ENCODE measurements at places on chromosomes 7 and 10.

DNA sequence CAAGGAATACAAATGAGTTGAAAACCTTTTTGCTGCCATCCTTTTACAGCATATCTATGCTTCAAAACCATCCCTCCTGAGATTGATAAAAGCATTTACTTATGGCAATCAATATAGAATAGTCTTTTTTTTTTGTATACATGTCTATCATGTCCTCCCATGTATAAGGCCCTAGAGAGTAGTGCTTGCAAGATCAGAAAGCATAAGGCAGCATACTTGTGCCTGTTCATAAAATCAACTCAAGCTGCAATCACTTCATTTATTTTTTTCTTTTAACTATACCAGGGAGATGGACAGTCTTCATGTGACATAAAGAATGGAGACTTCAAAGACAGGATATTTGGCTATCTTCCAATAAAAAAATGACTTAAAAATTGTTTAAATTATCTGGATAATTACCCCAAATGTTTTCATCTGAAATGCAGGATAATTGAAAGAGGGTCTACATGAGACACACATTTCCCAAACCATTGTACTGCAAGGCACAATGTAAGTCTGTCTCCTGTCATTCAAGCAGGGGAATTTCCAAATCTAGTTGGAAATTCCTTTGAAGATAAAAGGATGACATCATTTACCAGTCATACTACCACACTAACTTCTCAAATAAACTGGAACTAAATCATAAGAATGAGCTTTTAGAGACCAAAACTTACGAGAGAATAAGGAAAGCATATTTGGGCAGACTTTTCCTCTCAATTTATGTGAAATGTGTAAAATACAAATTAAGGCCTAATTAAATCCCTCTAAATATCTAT lies 22.5 kb downstream of the LRRN3 start:
- DNase-seq = no peak

GRCh38 chr10:96541921-96542320 lies 28.2 kb upstream of the TLL2 start:
- DNase-seq = no peak

DNA sequence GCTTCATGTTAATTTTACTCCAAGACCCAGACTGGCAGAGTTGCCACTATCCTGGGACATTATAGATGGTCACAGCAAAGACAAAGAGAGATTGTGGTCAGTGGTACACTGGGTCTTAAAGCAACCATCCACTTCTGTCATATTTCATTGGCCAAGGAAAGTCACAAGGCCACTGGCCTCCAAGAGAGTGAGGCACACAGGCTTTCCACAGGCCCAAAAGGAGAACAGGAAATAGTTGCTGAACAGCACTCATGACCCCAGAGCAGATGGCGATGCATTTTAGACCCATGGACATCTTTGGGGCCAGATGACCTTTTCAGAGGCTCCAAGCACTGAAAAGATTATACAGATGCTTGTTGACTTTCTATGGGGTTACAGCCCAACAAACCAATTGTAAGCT lies 97.4 kb downstream of the ARID5B start:
- no peak for DNase-seq

DNA sequence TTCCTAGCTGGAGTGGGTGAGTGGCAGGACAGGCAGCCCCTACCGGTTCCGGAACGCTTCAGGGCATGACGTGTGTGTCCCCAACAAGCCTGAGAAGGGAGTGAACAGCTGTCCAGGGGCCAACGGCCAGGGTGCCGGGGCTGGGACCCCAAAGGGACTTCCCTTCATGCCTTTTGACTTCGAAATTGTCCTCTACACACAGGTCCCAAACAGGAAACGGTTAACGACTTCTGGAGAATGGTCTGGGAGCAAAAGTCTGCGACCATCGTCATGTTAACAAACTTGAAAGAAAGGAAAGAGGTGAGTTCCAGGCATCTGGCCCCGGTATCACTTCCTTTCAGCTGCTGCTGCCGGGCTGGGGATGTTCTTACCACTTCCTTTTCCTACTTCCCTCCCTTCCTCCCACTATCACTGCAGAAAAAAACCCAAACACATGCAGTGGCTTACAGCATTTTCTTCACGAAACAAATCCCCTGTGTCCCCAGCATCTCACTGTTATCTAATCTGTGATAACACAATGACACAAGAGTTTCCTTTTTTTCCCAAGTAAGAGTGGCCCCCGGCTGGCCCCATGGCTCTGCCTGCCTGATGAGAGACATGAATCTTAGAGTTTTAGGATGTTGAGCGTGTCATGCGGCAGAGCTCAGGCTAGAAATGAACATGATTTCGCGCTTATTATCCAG lies 63.2 kb downstream of the MKI67 start:
- DNase-seq = peak; percentile 51

GRCh38 chr10:61411706-61412105 lies 41.5 kb downstream of the TMEM26 start:
- DNase-seq = no peak

GRCh38 chr10:122163174-122164022 lies 107.7 kb upstream of the BTBD16 start:
- DNase-seq = peak; percentile 9

GRCh38 chr7:1192171-1192676 lies 32.2 kb upstream of the ZFAND2A start:
- no peak for DNase-seq

- no peak for DNase-seq
Measured at GRCh38 chr10:49350846-49351532, 44.9 kb downstream of the DRGX start.

DNA sequence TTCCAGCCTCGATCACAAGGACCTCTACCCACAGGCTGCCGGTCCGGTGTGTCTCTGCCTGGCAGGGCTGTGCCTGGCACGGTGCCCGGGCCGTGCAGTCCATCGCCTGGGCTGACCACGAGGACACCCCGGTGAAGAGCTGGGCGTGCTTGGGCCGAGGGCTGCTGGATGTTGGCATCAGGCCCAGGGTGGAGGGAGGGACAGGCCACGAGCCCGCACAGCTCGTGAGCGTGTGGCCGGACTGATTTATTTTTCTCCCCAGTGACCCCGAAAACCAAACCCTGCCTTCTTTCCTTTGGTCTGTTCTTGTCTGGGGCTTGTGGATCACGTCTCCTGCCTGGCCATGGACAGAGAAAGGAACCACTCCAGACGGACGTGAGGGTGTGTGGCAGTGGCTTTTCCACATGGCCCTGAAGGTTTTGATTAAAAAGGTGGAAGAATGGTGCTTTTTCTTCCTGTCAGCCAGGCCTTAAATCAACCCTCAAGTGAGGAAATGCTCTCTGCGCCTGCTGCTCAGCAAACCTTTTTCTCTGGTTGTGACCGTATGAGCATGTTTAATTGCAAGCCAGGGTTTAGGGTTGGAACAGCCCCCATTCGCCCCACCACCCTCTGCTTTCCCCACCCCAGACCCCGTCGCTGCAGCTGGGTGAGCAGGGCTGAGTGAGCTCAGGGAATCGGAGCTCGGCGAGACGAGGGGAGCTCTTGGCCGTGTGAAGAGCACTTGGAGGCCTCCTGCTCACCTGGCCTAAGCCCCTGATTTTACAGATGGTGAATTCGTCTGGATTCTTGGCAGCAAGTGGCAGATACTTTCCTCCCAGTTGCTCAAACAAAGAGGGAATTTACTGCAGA lies 130.1 kb downstream of the RGS10 start:
- DNase-seq = no peak

DNA sequence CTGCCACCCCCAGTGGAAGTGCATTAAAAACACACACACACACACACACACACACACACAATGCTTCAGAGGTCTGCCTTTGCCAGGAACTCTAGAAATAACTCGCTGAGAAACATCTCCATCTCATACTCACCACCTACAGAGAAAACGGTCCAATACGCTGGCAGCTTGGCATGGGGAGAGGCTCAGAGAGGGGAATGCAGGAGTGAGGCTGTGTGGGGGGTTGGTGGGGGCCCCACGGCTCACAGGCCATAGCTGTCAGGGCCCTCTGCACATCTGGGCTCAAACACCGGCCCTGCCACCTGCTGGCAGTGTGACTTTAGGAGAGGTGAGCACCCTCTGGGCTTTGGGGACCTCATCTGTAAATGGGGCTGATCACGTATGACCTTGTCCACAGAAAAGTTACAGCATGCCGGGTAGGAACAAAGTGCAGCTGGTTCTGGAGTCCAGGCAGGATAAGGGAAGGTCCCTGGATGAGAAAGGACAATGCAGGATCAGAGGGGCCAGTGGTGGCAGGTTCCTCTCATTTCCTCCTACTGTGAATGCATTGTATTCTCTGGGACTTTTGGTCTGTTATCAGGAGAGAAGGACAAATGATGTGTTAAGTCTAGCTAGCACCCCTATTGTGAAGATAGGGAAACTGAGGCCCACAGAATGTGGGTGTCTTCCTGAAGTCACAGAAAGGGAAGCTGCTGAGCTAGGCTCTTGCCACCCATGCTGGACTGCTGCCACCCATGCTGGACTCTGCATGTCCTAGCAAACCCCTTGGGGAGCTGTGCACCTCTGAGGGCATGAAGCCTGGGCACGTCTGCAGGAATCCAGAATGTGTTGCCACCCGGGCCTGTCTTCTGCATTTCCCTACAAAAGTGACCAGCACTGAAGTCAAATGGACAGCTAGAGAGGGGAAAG lies 404.6 kb downstream of the RPS24 start:
- DNase-seq = no peak

DNA sequence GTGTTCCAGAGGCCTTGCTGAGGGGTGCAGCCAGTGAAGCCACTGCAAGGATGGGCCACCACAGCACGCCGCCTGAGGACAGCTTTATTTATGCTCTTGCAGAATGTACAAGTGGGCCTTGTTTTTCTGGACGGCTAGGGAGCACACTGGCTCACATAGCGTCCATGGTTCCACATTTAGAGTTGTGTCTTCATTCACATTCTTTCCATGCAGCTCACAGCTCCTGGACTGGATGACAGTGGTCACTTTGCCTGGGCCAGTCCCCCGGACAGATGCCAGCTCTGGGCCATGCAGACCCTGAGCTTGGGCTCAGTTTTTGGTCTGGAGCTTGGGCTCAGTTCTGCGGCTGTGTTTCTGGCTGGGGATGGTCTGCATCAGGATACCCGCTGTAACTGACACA lies 2.6 kb upstream of the C10orf71 start:
- DNase-seq = no peak

- DNase-seq = no peak
Measured at GRCh38 chr7:117600911-117601310, 121.1 kb downstream of the CFTR start.

DNA sequence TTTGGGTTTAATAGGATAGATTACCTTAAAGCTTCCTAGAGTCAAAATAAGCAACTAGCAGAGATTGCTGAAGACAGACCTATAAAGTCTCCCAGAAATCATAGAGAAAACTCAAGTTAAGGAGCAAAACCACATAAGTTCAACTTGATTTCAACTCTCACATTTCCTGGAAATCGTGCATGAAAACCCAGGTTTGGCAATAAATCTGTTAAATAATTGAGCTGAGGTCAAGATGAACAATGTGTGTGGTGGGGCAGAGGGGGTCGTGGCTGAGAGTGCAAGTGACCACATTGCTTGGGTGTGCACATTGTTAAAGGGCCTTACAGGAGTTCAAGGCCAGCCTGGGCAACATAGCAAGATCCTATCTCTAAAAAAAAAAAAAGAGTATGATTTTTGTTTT lies 636.5 kb downstream of the GALNT17 start:
- DNase-seq = no peak

DNA sequence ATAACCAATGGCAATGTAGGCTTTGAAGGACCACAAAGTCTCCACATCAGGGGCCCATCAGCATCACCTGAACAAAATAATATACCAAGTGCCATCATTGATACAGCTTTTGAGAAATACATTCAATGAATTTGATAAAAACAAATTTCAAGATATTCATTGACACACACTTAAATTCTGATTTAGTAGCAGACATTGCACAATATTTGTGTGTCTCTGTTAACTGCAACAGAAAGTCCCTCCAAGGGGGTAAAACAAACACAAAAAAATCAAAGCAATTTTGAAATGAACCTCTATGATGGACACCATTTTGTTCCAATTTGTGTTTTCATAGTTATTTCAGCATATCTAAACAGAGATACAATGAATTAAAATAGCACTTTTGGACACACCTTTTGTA lies 86.8 kb upstream of the RSU1 start:
- no peak for DNase-seq

GRCh38 chr7:35418716-35419390 lies 165.0 kb upstream of the TBX20 start:
- no peak for DNase-seq

- peak; percentile 81 for DNase-seq
Measured at GRCh38 chr7:151038951-151039849, 9.1 kb upstream of the ASIC3 start.

DNA sequence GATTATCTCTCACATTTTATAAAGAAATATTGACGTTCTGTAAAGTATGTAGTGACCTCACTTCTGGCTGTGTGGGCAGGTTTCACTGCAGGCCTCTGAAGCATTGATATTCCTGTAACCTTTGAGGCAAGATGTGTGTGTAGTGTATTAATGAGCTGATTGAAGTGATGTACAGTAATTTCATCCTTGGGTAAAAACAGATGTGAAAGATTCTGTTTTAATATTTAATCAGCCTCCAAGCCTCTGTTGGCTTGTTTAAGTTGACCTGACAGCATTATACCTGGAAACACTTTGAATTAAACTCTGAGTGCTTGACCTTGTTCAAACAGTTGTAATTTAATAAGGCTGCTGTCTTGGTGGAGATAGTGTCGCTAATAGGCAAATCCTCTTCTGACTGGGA lies 74.9 kb downstream of the KAT6B start:
- no peak for DNase-seq

GRCh38 chr10:15046626-15047025 lies 2.9 kb downstream of the OLAH start:
- no peak for DNase-seq

- DNase-seq = no peak
Measured at GRCh38 chr7:14191686-14192098, 202.2 kb upstream of the ETV1 start.

DNA sequence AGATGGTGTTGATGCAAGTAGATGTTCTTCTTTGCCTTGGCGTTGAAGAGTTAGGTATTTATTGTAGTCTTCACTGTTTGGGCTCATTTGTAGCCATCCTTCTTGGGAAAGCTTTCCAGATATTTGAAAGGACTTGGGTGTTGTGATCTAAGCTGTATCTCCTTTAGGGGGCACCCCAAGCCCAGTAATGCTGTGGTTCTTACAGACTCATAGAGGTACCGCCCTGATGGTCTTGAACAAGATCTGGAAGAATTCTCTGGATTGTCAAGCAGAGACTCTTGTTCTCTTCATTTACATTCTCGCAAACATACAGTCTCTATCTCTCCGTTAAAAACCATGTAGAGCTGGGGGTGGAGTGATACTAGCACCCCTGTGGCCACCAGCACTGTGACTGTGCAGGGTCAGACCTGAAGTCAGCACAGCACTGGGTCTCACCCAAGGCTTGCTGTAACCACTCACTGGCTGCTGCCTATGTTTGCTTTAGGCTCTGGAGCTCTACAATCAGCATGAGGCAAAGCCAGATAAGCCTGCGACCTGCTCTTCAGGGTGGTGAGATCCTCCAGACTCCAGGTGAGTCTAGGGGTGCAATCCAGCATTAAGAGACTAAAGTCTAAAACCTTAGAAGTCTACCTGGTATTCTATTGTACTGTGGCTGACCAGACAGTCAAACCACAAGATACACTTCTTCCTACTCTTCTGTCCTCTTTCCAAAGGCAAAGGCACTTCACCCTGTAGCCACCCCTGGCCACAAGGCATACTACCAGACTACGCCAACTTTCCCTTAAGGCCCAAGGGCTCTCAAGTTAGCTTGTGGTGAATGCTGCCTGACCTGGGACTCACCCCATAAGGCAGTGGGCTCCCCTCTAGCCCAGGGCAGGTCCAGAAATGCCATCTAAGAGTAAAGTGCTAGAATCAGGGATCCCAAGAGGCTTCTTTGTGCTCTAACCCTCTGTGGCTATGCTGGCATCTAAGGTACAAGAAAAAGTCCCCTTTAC lies 209.7 kb upstream of the TMEM196 start:
- DNase-seq = no peak
